Stimulated activated CD8-positive, alpha-beta memory T cell treated with anti-CD3 and anti-CD28 coated beads, Interleukin-7, amount 100 ng/mL, for 1 hour (primary cell): ENCODE measurements at places on chromosomes 2 and 18.

DNA sequence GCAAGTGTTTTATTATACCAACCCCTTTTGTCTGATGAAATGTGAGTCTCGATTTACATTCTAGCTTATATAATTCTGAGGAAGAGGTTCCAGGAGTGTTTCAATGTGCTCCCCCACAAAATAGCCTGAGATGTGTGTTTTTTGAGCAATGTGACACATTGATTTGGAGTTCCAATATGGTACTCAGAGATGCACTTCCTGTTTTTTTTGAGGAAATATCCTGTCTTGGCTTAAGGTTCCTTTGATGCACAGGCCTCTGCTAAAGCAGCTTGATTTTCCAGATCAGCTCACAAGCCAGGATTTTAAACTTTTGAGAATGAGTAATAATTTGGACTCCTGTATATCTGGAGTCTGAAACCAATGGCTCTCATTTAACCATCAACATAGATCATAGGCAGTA, 221.4 kb downstream of the ACTR3 start:
- no peak for DNase-seq

DNA sequence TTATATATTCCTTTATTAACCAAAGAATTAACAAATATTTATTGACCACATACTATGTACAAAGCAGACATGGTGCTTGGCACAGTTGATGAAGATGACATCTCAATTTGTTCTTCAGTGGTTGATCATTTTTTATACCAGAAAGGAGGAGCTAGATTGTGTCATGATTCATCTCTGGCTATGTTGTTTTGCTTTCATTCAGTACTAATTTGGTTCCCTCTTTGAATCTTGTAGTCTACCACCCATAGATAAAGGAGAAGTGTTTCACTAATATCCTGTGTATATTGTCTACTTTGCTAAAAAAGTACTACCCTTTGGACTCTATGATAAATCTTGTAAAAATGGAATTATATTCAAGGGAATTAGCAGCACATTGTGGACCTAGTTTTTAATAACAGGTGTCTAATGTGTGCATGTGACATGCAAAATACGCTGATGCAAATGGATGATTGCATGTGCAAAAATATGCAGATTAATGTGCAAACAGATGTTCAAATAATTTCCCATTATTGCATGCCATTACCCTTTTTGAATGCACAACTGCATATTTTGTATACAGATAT, 313.2 kb upstream of the ZEB2 start:
- DNase-seq, result no peak

GRCh38 chr2:221478485-221478863, 93.6 kb downstream of the EPHA4 start:
- no peak for DNase-seq

GRCh38 chr2:26649322-26649721, 8.2 kb upstream of the CIB4 start:
- DNase-seq, result no peak

DNA sequence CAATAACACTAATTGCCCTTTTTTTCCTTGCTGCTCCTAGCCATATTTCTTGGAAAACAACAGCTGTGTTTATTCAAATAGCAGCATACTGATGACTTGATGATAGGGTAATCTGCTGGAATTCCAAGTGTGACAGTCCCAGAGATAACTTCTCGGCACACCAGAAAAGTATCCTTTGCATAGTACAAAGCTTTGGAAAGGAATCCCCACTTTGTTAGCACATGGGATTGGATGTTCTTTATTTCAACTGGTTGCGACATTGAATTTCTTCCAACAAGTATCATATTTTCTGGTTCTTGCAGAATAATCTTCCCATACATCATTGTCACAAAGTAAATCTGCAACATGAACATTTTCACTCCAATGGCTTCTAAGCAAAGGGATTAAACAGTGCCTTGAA, 445.8 kb upstream of the ACVR2A start:
- no peak for DNase-seq
